ENCODE measurements at places on chromosomes 2 and 18.

GRCh38 chr2:102366406-102367112 lies 11.0 kb downstream of the IL18R1 start:
- DNase-seq = no peak

GRCh38 chr18:59916746-59917145 lies 16.9 kb downstream of the PMAIP1 start:
- no peak for DNase-seq

- DNase-seq = no peak
These were observed 140.5 kb upstream of the HNRNPA3 start for GRCh38 chr2:177072090-177072489.

GRCh38 chr2:156005999-156006712 lies 326.4 kb downstream of the NR4A2 start:
- peak; percentile 26 for DNase-seq

All from GM23338 (cell line).